ENCODE measurements at places on chromosomes 2 and 18.
A peak's percentile ranks its signal among the peaks of the same experiment; 100 is the strongest.

DNA sequence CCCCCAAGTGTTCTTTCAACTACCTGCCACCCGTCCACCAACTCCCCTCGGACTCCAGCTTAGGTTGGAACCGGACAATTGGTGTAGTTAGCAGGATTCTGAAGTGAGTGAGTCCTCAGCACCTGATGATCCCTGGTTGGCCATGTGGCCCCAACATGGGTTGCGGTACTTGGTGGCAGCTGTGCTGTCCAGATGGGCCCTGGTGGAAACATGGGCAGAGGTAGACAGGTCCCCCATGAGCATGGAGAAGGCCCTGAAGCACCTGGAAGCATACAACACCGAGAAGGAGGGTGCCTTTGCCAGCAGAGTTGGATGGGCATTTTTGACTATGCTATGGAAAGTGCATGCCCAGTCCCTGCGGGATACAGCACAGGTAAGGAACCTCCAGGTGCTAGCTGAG lies 11.0 kb upstream of the C2orf42 start:
- DNase-seq = no peak

DNA sequence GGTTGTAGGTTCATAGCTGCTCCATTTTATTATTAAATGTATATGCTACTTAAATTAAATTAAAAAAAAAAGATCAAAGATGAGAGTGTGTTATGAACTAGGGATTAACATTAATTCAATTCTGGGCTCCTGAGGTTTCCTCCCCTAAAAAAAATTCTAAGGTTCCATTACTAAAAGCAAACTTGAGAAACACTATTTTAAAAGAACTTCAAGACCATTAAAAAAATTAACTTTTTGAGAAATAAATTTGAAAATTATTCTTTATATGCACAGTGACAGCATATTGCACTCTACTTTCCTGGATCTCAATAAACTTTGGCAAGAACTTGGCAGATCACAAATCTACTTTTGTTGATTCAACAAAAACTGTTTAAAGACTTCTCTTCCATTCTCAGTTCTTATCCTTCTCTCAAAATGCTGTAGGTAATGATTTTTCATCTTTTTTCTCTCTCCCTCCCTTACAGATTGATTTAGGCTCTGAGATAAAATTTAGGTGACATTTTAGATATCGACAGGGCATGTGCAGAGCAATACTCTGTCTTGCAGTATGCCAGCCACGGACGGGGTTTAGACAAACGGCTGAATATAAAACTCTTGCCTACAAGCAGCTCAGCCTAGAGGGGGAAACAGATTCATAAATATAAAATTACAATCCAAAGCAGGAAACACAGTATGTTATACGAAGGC lies 592 bp upstream of the MARS2 start:
- DNase-seq = no peak

- DNase-seq = peak; percentile 42
These were observed 31.3 kb upstream of the LRATD1 start for GRCh38 chr2:14601156-14601770.

GRCh38 chr18:63888470-63889190 lies 1.1 kb downstream of the SERPINB2 start:
- DNase-seq = no peak

- DNase-seq = no peak
These were observed 224.5 kb upstream of the MGAT5 start for GRCh38 chr2:134029418-134029817.

GRCh38 chr2:59770651-59771050 lies 782.8 kb downstream of the BCL11A start:
- no peak for DNase-seq

DNA sequence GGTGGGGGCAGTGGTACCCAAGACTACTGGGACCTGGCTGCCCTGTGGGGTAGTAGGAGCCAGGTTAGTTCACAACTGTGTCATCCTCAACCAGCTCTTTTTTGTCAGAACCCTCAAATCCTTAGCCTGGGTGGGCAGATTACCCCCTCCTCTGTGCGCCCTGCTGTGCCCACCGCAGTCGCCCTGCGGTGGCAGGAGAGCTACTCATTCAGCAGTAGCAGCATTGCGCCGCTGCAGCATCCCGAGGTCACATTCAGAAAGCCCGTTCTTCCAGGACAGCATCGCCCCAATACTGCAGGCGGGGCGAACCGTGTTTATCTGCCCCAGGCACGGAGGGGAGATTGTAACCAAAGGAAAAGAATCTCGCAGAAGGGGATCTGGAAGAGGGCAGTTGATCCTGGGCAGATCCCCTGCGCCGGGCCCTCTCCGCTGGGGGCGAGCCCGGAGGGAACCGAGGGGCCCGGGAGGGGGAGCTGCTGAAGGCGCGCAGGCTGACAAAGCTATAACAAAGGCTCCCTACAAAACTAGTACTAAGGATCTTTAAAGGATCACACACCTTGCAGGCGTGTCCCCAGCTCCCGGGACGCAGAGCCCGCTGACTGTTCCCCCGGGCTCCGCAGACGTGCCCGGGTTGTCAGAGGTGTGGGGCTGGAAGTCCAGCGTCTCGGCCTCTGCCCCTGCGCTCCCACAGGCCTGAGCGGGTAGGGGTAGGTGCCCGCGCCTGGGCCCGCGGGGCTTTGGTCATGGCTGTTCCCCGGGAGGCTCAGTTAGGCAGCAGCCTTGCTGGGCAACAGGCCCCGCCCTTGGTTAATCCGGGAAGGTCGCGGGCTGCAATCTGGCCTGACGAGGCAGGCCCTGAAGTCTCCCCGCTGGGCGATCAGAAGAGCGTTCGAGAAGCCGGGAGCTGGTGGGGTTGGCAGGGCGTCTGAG lies 13.2 kb downstream of the POU3F3 start:
- no peak for DNase-seq

Data from keratinocyte (primary cell).